Common myeloid progenitor, CD34-positive (primary cell): ENCODE measurements at places on chromosomes 6 and 20.
A peak's percentile ranks its signal among the peaks of the same experiment; 100 is the strongest.

DNA sequence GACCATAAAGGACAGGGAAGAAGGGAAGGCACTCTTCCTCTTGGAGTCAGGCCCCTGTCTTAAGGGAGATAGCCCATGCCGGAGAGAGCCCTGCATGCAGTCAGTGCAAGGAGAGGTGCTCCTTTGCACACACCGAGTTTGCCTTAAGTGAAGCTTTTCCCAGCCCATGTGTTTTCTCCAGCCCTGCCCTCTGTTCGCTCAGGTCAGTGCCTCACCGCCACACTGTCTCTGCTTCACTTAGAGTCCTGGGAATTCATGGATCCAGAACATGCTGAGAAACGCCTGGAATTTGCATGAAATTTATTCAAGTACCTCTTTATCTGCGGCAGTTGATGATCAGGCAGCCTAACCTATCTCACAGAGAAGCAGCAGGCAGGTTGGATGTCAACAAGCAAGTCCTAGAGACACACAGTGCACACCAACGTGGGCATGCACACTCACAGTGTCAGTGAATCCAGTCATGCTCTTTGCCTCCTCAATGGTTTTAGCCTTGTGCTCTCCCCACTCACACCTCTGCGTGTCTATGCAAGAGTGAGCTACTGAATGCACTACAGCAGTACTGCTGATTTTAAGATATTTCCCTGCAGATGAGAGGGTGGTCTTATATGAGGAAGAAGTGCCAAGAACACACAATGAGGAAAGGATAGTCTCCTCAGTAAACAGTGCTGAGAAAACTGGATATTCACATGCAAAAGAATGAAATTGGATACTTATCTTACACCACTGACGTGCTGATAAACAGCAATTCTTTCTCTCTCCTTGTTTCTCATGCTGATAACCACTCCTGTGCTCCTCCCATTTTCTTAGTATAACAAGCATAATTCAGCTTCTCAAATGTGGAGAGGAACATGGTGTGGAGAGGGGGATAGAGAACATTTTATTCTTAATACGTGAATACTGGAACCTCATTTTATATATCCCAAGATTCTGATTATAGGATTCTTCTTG, 295.1 kb upstream of the CDYL start:
- no peak for DNase-seq
- H3K36me3 ChIP-seq: no peaks in the 10 kb centered on the region
- no peak overlapping the region for H3K27ac ChIP-seq

DNA sequence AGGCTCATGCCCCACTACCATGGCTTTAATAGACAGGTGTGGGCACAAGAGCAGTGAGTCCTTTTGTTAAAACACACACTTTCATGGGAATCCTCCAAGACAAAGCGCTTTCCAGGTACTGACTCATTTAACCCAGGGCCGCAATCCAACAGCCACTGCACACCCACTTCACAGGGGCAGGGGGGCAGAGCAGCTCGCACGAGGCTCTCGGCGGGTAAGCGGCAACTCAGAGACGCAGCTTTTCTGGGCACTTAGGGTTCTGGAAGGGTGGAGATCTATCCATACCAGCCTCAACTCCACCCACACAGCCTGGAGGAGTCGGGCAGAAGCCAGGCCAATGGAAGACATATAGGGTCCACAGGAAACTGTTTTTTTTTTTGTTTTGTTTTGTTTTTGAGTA, 28.6 kb downstream of the PSMG4 start:
- no peaks in the 10 kb centered on the region for H3K36me3 ChIP-seq
- H3K4me3 ChIP-seq: no peak overlapping the region

DNA sequence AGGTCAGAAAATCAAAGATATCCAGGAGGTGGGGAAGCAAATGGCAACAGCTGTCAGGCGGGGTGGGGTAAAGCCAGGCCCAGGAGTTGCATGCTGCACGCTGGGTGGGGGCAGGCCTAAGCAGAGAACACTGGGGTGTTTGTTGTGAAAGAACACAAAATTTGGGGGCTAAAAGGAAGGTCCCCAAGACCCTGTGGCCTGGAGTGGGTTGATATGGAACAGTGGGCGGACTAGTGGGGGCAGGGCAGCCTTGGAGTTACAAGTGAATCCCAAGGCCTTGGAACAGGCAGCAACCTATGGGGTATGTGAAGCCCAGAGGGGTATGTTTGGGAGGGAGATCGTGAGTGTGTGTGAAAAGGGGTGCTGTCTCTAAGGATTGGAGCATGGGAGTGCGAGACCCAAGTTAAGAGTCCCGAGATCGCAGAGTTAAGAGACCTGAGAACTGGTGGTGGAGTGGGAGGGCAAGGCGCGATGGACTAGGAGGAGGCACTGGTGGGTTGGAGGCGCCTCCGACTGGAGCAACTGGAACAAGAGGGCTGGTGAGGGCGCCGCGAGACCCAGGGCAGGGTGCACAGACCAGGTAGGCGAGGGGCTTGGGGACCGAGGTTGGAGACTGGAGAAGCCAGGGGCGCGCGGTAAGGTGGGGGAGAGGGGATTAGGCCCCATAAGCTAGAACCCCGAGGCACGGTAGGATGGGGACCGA, 658 bp downstream of the CUL7 start:
- peaks cover 3% of the 10 kb centered on the region for H3K36me3 ChIP-seq
- peaks cover 20% of the 10 kb centered on the region for H3K4me1 ChIP-seq
- H3K27me3 ChIP-seq: no peaks in the 10 kb centered on the region
- peak overlapping the region; percentile 90 for H3K27ac ChIP-seq
- H3K4me3 ChIP-seq: peak overlapping the region; percentile 49

DNA sequence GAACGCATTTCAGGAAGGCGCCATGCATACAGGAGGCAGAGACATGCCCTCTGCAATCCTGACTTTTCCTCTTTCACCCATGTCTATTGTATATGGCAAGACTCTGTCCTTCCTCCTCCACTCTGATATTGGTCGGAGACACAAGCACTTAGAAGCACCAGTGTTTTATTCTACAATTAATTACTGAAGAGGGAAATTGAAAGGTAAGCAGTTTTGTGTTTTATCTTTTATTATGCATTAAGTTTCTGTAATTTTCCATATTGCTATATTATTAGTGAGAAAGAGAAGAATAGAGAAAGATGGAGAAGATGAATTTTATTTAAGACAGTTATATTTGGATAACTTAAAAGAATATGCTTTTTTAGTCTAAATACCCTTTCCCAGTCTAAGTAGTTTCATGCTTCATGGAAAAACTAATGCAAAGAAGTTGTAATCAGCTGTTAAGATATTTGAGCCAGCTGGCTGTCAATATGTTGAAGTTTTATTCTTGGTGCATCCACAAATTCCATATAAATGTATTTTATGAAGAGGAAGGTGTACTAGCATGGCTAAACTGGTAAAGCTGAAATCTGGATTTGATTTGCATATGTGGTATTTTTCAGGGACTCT, 13.6 kb downstream of the ARID1B start:
- peaks cover 66% of the 10 kb centered on the region for H3K4me1 ChIP-seq
- no peak overlapping the region for H3K4me3 ChIP-seq
- no peak overlapping the region for H3K27ac ChIP-seq
- peaks cover 18% of the 10 kb centered on the region for H3K36me3 ChIP-seq

DNA sequence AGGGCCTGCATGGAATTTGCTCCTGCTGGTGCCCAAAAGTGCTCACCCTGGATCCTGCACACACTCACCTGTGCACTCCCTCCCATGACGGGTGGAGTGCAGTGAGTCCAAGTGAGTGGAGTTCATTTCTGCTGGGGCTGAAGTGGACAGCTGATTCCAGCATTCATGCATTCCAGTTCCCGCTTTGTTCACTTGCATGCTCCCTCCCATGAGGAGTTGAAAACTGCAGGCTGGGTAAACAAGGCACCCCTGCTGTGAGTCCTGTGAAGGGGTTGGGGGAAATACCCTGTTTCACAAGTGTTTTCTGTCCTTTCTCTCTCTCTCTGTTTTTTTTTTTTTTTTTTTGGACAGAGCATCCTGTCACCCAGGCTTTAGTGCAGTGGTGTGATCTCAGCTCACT, 454.1 kb upstream of the NOX3 start:
- no peaks in the 10 kb centered on the region for H3K27me3 ChIP-seq
- H3K27ac ChIP-seq: no peak overlapping the region
- no peaks in the 10 kb centered on the region for H3K36me3 ChIP-seq
- H3K4me1 ChIP-seq: no peaks in the 10 kb centered on the region
- no peak for DNase-seq

DNA sequence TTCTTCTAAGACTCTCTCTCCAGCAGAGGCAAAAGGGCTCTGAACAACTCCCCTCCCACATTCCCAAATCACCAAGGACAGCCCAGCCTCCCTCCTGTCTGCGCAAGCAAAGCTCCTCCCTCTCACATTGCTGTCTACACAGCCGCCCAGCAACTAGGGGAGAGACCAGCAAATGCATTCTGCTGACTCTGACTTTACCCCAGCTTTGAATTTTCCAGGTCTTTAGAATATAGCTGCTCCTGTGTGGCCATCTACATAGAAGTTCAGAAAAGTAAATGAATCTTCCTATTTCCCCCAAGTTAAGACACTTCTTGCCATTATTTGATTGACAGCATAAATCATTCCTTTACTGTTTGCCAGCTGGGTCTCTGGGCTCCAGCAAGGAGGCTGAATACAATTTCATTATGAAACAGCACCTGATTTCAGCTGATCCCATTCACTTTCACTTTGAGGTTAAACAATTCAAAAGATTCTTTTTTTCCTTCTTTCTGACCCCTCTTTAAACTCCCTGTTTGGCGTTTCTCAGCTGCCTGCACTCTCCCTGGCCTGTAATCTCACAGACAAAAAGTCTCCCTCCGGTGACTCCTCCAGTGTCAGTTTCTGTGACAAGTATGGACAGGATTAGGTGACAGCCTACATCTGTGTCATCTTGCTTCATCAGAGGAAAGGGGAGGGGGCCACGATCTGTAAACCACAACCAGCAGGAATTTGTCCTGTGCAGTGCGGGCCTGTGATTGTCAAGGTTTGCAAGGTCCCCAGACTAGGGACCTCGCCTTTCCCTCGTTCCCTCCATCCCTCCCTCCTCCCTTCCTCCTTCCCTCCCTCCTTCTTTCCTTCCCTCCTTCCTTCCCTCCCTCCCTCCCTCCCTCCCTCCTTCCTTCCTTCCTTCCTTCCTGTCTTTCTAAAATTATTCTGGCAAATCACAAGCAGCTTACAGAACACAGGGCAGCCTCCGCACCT, 205.6 kb upstream of the RIN2 start:
- H3K27ac ChIP-seq: no peak overlapping the region
- H3K4me3 ChIP-seq: no peak overlapping the region
- H3K27me3 ChIP-seq: no peaks in the 10 kb centered on the region
- peaks cover 3% of the 10 kb centered on the region for H3K4me1 ChIP-seq
- no peaks in the 10 kb centered on the region for H3K36me3 ChIP-seq

DNA sequence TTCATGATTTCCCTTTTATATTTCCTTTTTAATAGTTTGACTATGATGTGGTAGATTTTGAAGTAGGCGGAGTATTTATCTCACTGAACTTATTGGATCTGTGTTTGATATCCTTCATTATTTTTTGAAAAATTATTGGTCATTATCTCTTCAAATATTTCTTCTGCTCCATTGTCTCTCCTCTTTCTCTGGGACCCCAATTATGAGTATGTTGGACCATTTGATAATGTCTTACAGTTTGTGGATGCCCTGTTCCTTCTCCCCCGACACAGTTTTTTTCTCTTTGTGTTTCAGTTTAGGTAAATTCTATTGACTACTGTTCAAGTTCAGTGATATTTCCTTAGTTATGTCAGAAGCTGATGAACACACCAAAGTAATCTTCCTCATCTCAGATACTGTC, 49.4 kb upstream of the COL10A1 start:
- no peak overlapping the region for H3K4me3 ChIP-seq
- peaks cover 13% of the 10 kb centered on the region for H3K36me3 ChIP-seq
- no peaks in the 10 kb centered on the region for H3K27me3 ChIP-seq
- H3K4me1 ChIP-seq: no peaks in the 10 kb centered on the region

DNA sequence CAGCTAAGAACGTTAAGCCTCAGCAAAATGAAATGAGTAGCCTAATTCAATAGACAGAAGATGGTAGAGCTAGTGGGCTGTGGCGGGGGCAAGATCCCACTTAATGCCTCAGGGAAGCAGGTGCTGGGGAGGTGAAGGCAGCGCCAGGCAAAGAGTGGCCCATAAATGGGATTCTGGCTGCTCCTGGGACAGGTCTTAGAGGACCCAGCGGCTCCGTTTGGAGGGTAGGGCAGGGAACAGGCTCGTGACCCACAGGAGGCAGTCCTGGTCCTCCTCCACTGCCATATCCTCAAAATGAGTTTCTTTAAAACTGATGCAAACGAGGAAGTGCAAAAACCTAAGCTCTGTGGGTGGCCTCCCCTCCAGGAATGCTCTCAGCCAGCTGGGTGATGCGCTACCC, 32.7 kb downstream of the SAYSD1 start:
- H3K4me1 ChIP-seq: no peaks in the 10 kb centered on the region
- no peak overlapping the region for H3K4me3 ChIP-seq
- no peaks in the 10 kb centered on the region for H3K36me3 ChIP-seq
- no peak for DNase-seq
- no peak overlapping the region for H3K27ac ChIP-seq

DNA sequence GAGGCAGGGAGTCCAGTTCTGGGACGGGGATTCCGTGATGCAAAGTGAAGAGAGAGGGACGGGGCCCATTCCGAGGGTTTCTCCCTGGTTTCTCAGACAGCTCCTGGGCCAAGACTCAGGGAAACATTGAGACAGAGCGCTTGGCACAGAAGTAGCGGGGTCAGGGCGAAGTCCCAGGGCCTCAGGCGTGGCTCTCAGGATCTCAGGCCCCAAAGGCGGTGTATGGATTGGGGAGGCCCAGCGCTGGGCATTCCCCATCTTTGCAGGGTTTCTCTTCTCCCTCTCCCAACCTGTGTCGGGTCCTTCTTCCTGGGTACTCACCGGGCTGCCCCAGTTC, 35.9 kb upstream of the HLA-G start:
- no peaks in the 10 kb centered on the region for H3K4me1 ChIP-seq
- H3K36me3 ChIP-seq: no peaks in the 10 kb centered on the region
- H3K27ac ChIP-seq: peak overlapping the region; percentile 49
- H3K27me3 ChIP-seq: peaks cover 23% of the 10 kb centered on the region
- H3K4me3 ChIP-seq: peak overlapping the region; percentile 77
- peak; percentile 14 for DNase-seq
